ENCODE measurements at places on chromosomes 6 and 20.

- DNase-seq, result no peak
Measured at GRCh38 chr20:34834459-34834893, 9.0 kb upstream of the NCOA6 start.

DNA sequence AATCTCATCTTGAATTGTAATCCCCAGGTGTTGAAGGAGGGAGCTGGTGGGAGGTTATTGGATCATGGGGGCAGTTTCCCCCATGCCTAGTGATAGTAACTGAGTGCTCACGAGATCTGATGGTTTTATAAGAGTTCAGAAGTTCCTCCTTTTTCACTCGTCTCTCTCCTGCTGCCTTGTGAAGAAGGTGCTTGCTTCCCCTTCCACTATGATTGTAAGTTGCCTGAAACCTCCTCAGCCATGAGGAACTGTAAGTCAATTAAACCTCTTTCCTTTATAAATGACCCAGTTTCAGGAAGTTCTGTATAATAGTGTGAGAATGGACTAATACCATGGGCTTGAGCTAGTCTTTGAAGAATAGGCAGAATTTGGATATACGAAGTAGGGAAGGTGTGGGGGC lies 113.9 kb downstream of the RIN2 start:
- no peak for DNase-seq

- DNase-seq, result no peak
Measured at GRCh38 chr6:967701-968100, 274.8 kb upstream of the EXOC2 start.

DNA sequence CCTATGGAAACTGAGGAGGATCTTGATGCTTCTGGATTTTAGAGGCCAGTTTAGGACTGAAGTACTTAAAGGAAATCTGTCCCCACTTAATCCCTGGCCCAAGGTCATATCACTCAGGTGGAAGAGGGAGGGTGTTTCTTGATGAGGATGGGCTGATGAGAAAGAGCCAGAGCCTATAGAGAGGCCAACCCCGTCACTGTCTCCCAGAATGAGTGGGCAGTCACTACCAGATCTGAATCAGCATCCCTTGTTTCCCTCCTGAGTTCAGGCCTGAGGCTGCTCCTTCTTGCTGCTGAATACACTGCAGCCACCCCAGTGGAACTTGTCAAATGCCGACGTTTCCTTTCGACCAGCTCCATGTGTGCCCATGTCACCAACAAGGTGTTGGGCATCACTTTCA lies 14.8 kb downstream of the ARMC12 start:
- DNase-seq, result no peak

DNA sequence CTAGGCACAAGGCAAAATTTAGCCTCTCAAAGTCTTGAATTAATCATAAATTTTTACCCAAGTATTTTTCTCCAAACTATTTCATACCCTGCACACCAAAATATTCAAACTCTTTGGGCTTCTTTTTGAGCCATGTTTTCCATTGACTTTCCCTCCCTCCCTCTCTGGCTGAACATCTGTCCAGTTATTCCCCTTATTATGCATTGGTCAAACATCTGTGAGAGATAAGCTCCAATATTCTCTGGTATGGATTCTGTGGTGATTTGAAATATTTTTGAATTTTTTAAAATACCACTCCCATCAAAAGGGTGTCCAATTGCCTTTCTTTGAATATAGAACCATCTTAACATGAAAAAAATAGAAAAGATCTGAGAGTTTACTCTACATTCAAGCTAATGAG lies 244.2 kb downstream of the RFPL4B start:
- no peak for DNase-seq

DNA sequence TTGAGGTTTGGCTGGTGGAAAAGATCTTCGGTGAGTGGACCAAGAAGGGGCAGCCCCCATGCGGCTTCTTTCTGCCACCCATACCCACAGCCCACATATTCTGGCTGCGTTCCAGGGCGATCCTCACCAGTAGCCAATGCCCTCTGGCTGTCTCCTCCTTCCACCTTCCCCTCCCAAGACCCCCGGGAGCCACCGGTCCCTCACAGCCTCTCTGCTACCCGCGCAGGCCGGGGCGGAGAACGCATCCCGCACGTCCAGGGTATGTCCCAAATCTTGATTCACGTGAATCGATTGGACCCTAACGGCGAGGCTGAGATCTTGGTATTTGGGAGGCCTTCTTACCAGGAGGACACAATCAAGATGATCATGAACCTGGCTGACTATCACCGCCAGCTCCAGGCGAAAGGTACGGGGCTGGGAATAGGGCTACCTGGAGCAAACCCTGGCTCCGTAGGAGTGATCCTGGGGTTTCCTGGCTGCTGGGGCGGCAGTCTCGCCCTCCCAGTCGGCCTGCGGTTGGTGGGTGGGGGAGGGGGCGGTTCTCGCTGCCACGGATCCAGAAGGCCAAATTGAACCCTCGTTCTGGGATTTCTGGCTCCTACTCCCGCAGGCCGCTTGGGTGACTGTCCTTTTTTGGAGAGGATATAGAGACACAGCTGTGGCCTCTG lies 545 bp downstream of the KHDC3L start:
- DNase-seq, result no peak

GRCh38 chr6:56051202-56051598 lies 175.8 kb upstream of the BMP5 start:
- no peak for DNase-seq

GRCh38 chr6:165571721-165572132 lies 91.3 kb downstream of the PDE10A start:
- no peak for DNase-seq

Data from CD4-positive, alpha-beta T cell treated with Interferon gamma for 1 hour (primary cell).